ENCODE measurements at places on chromosomes 7 and 10.

DNA sequence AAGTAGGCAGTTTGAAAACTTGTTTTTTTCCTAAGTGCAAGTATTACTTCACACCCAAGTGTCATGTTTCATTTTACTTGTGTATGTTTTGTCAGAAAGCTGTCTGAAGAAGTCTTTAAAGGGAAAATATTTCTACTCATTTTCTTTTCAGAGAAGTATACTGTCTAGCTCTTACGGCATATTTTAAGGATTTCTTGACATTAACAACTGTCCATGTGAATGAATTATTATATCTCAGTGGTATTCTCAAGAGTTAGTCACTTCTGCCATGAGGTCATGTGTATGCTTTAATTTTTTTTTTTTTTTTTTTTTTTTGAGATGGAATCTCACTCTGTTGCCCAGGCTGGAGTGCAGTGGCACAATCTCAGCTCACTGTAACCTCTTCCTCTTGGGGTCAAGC lies 229.5 kb downstream of the BICC1 start:
- DNase-seq, result no peak

- no peak for DNase-seq
Observed at GRCh38 chr7:69429911-69430383, 168.3 kb upstream of the AUTS2 start.

- no peak for DNase-seq
Observed at GRCh38 chr7:6307762-6308161, 35.3 kb upstream of the CYTH3 start.

- no peak for DNase-seq
Observed at GRCh38 chr10:78537018-78537417, 503.4 kb downstream of the RPS24 start.

DNA sequence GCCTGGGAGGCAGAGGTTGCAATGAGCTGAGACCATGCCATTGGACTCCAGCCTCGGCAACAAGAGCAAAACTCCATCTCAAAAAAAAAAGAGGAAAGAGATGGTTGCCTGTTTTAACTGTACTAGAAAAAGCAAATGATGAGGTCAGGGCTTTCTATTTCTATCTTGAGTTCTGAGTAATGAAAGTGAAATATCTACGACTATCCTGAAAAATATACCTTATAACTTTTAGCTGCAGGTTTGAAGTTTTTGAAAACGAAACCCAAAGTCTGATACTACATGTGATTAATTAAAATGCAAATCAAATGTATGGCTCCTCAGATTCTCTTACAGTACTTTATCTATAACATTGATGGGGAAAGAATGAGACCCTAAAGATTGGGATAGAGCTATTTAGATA lies 636.2 kb upstream of the LRRN3 start:
- DNase-seq, result no peak

DNA sequence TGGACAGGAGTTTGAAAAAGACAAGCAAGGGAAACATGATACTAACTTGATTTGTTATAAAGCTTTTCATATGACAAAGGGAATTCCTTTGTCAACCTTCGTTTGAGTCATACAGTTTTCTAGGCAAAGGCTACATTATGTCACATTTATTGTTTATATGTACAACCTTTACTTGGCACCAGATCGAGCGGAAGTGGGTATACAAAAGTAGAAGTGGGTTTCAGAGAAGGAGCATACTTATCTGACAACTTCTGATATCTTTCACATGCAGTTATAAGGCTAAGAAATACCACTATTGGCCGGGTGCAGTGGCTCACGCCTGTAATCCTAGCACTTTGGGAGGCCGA lies 11.0 kb downstream of the STMP1 start:
- no peak for DNase-seq

DNA sequence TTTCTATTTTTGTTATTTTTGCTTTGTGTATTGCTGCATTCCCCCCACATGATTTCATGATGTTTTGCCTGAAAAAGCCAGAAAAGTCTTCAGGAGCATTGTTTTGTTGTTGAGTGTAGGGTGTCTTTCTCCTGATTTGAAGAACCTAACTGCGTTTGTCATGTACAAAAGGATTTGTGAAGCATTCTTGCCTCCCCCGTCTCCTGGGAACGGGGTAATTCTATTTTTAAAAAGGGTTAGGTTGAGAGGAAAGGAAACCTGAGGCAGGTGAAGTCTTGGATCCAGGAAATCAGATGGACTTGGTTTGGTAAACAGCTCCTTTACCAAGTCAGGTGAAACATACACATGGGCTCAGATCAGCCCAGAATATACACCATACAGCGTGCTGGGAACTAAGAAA lies 26.0 kb upstream of the BTBD16 start:
- DNase-seq, result no peak

- DNase-seq, result no peak
Observed at GRCh38 chr7:20450536-20450935, 119.8 kb downstream of the ITGB8 start.

- no peak for DNase-seq
Observed at GRCh38 chr10:45147000-45147399, 146.3 kb downstream of the ZNF22 start.

GRCh38 chr7:135994466-135995205 lies 17.5 kb upstream of the MTPN start:
- DNase-seq, result no peak

All from NCI-H774 (cell line).